ENCODE measurements at places on chromosomes 6 and 20.

DNA sequence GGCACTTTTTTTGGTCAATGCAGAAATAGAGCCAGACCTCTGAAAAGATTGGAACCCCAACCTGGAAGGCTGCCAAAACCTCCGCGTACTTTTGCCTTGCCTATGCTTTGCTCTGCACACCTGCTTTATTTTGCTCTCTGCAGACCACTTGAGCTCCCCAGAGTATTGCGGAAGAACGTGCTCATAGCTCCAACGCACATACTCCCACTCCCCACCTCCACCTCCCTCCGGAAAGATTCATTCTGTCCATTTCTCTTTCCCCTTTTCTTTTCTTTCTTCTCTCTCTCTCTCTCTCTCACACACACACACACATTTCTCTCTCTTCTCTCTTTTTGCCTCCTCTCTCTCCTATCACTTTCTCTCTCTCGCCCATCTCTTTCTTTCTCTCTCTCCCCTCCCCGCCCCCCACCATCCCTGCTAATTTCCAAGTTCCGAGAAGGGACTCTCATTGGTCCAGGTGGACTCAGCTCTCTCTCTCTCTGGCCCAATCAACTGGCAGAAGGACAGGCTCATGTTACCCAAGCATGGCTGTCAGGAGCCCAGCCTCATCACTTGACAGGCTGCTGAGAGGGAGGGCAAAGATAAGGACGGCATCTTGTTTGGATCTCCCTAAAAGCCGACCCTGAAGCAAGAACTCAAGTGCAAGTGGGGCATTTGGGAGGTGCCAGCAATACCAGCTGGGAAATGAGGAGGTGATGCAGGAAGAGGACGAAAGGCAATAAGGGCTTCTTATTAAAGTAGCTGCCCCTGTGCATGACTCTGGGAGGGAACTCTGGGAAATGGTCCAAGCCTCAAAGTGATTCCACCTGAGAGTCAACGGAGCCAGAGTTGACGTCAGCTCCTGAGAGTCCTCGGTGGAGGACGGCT lies 246.1 kb downstream of the LY86 start:
- DNase-seq: no peak

- DNase-seq: no peak
Measured at GRCh38 chr20:33981347-33981746, 12.4 kb upstream of the RALY start.

DNA sequence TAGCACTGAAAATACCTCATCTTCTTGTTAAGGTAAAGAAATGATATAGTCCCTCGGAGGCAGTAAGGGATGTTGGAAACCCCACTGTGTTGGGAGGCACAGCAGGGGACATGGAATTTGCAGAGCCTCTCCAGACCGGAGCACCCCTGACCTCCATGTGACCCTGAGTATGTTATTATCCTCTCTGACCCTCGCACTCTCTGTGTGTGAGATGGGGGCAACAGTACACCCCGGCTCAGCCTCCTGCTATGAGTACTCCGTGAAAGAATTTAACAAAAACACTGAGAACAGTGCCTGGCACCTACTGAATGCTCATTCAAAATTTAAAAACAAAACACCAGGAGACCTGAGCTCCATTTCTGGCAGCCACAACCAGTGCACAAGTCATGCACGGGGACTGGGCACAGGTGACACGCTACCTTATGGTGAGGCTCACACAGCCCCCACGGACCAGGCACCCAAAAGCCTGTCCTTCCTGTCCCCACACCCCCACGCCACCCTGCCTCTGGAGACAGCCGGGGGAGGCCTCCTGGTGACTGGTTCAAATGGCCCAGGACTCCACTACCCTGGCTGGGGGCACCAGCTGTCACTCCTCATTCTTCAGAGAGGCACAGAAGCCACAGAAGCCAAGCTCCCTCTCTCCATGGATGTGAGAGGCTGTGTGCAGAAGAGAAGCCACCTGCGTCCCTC lies 6.1 kb downstream of the NINL start:
- DNase-seq: no peak

GRCh38 chr20:51188941-51189340 lies 166.0 kb upstream of the KCNG1 start:
- DNase-seq: no peak

DNA sequence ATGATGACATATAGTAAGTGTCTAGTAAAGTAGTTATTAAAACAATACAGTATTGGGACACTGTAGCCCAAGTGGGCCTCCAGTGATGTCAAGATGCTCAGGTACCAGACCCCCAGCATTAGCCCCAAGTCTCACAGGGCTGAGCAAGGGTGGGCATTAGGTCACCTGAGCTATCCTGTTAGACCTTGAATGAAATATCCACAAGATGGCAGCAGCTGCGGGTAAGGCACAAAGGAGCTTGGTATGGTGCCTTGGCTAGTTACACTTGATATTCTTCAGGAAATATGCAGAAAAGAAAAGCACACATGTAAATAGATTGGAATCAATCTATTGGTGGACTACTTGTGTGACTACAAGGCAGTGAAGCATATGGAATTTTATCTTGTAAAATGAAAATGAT lies 701.8 kb upstream of the ADGRB3 start:
- peak; percentile 26 for DNase-seq

DNA sequence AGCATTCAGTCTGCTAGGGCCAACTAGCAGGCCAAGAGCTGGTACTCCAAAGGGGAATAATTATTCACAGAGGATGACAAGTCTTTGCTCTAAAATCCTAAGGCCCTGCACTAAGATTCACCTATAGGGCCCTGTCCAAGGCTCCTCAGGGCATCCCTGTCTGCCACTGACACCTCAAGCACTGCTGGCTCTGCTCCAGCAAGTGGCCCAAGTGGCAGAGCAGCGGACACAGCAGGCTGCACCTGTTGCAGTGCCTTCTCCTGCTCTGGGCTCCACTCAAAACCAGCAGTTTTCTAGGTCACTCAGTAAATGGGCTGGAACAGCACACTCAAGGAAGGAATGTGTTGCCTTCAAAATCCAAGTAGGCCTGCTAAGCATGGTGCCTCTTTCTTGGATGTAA lies 36.4 kb upstream of the SMOC2 start:
- DNase-seq: no peak

DNA sequence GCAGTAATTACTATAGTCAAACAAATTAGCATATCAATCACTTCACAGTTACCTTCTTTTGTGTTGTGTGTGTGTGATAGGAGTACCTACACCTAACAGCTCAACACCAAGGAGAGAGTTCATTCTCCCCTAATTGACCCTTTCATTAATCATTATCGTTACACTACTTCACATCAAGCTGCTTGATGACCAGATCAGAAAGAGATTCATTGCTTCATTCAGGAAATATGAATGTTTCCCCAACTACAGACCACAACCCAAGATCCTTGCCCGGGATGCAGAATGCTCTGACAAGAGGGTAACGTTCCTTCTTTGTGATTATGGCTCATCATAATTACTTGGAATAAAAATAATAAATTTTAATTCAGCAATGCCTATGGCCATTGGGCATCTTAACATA lies 132.7 kb downstream of the PKHD1 start:
- DNase-seq: no peak

DNA sequence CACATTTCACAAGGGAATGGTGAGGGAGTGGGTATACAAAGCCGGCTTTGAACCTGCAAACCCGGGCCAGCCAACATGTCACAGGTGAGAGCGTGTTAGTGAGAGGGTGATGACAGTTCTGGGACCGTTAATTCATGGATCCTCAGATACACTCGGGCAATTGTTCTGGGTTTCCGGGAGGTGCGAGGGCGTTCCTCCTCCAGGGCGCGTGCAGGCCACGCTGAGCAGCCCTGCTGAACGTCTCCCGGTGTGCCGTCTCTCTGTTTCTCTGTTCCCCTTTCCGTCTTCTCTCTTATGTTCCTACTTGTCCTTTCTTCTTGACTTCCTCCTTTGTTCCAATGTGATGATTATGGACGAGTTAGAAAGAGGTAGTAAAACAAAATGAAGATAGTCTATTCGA lies 130.0 kb upstream of the GMDS start:
- DNase-seq: no peak

GRCh38 chr20:35768731-35769664 lies 2.8 kb upstream of the PHF20 start:
- DNase-seq: peak; percentile 68

- DNase-seq: no peak
Measured at GRCh38 chr6:86500035-86500434, 437.3 kb upstream of the HTR1E start.
